Activated naive CD8-positive, alpha-beta T cell treated with anti-CD3 and anti-CD28 coated beads, Interleukin-2, amount 50 U/mL, for 24 hours (primary cell): ENCODE measurements at places on chromosomes 12 and 14.

DNA sequence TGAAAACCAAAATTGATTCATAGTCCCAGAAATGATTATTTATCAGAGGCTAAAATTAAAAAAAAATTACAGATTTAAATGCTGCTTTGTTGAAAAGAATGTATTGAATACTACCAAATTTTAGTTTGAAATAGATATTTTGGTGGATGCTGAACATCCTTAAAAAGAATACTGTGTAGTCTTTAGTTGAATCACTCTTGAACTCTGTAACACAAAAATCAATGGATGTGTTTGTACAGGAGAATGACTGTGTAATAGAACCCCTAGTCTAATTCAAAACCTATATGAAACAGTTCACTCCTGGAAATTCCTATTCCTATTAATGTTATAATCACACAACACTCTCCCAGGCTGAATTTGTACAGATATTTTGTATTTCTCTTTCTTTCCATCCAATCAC lies 1.5 kb upstream of the TSPAN8 start:
- DNase-seq: no peak

DNA sequence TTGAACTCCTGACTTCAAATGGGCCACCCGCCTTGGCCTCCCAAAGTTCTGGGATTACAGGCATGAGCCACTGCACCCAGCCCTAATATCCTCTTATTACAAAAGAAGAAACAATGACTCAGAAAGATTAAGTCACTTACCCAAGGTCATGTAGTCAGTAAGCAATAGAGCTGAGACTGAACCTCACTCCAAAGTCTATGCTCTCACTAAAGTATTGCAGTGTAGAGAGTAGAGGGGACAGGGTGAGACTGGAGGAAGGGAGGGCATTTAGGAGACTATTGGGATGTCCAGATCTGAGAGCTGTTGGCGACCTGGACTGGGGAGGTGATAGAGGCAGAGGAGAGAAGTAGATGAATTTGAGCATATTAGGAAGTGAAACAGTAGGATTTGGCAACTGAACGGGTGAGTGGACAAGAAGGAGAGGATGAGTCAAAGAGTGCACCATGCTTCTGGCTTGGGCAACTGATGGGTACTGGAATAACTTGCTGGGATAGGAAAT lies 11.8 kb downstream of the P2RX7 start:
- no peak for DNase-seq

GRCh38 chr12:42690264-42690663 lies 100.7 kb upstream of the PRICKLE1 start:
- no peak for DNase-seq

DNA sequence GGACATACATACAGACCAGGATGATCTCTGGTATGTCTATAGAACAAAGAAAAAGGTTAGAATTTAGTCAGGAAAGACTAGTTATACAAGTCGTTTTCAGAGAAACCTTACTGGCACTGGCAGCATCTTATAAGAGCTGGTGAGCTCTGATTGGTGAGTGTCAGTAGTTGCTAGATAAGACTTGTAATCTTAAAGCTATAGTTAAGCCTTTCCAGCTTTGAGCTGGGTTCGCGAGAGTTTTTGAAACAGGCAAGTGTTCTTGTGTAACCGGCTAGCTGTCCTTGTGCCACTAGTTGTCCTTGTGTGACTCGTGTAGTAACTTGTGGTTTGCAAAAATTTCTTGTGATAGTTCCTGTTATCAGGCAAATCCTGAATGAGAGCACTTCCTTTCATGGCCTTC lies 740.9 kb downstream of the GALC start:
- DNase-seq: no peak

- DNase-seq: no peak
Observed at GRCh38 chr14:95531969-95532368, 2.9 kb upstream of the GLRX5 start.

DNA sequence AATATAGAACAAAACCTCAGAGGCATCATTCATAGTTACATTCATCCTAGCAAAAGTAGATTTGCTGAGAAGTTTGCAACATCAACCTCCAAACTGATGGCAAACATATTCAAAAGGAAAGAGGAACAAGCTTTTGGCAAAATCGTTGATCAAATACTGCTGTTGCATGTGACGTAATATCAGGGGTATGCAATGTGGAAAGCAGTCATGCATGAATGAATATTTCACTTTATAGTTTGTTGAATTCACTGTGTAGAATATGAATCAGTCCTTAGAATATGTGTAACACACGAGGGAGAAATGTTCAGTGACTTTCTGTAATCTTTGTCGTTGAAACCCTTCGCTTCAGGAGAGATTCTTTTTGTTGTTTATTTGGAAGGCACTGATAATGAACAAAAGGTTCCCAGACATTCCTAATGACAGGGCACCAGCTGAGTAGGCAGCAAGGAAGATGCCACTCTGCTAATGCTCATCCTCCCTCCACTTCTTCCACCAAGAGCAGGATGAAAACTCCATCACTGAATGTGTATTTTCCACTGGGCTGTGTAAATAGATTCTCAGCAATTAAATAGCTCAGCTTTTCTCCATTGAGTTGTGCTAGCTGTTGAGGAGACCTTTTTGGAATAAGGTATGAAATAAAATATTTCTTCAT lies 126.1 kb downstream of the PELI2 start:
- DNase-seq: no peak

DNA sequence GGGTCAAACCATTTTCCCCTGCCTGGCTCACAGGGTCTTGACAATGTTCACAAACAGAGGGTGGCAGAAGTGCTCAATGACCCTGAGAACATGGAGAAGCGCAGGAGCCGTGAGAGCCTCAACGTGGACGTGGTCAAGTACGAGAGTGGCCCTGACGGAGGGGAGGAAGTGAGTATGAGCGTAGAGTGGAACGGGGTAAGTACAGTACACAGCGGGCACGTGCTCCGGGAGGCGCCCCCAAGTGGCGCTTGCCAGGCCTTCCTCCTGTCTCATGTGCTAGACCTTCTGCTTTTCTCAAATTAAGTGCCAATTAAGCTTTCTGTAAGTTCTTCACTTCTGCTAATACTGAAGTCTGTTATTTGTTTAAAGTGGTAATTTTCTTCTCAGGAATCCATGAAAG lies 35.9 kb downstream of the XRCC3 start:
- DNase-seq: peak; percentile 54

- DNase-seq: no peak
Observed at GRCh38 chr14:22460461-22461195, 128.4 kb downstream of the DAD1 start.
